ENCODE measurements at places on chromosomes 1 and 21. TPM values are rescaled to one million over a fixed set of nuclear protein-coding genes. Genes with fewer than 3 reads are reported as not detected.

DNA sequence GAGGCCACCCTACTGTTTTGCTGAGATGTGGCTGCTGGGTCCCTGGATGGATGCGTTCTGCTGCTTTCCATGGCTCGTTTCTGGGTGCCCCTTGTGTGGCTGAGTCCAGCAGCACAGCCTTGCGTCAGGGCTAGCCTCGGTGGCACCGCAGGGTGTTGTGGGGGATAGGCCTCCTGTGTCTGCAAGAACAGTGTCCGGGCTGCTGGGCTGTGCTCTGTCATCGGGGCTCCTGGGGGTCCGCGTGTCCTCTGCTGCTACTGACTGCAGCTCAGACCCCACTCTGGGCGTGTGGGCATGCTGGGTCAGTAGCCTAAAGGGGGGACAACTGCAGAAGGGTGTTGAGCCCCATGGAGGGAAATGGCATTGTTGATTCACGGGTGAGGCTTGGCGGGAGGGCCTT is 4.9 kb downstream of the RRP1 start:
- no peak for DNase-seq

GRCh38 chr1:12591267-12591938 is 26.6 kb downstream of the DHRS3 start:
- DNase-seq: no peak

- DNase-seq: peak; percentile 84
These were observed 12.2 kb downstream of the ADAMTSL4 start for GRCh38 chr1:150561254-150561973.

GRCh38 chr1:147389532-147390184 is 147.2 kb downstream of the CHD1L start:
- no peak for DNase-seq

- no peak for DNase-seq
These were observed 231.1 kb downstream of the SIPA1L2 start for GRCh38 chr1:232398823-232399222.

DNA sequence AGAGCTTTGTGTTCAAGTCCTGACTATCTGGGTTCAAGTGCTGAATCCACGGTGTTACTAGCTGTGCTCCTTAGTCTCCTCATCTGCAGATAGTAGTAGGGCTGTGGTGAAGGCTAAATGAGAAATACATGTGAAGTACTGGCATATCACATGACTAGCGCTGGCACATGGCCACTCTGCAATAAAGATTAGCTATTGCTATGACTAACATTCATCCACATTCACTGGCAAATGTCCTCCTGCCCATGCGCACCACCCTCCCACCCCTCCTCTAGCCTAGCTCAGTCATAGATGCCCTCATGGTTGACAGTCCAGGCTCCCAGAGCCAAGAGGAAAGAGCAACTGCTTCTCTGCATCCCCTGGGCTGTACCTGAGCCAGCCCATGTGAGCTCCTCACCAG is 8.5 kb upstream of the COL8A2 start:
- peak; percentile 12 for DNase-seq

GRCh38 chr1:79945391-79945790 is 938.9 kb upstream of the ADGRL4 start:
- DNase-seq: no peak

GRCh38 chr1:1470626-1471388 is 758 bp upstream of the ATAD3B start:
- no peak for DNase-seq

GRCh38 chr1:53024117-53024516 is 37.9 kb upstream of the PODN start:
- no peak for DNase-seq

DNA sequence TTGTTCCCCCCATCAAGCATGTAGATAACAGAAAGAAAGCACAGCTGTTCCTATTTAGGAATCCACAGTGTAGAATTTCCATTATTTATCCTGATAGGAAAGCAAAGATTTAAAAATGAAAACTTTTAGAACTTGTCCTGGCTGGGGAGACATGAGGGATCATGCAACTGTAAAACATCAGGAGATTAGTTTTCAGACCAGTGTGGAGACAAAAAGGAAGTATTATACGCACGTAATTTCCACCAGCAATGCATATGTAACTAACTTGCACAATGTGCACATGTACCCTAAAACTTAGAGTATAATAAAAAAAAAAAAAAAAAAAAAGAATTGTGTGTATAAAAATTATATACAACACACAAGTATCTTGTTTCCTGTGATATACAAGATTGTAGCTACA is 172.4 kb downstream of the NEGR1 start:
- no peak for DNase-seq

DNA sequence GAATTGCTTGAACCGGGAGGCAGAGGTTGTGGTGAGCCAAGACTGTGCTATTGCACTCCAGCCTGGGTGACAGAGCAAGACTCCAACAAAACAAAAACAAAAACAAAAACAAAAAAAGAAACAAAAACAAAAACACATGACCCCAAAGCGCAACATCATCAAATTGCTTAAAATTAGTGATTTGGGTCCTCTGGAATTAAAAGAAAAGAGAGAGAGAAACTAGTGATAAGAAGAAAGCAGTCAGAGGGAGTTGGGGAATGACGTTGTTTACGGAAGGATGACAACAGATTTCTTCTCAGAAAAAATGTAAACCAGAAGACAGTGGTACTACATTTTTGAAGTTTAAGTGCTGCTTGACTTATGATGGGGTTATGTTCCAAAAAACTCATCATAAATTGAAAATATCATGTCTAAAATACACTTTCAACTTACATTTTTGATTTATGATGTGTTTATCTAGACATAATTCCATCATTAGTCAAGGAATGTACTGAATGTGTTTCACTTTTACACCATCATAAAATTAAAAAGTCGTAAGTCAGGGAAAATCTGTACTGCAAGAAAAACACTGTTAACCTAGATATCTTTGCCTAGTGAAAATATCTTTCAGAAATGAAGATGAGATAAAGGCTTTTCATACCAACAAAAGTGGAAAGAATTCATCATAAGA is 88.0 kb downstream of the MT1HL1 start:
- DNase-seq: no peak

GRCh38 chr1:239951511-239952140 is 140.1 kb upstream of the FMN2 start:
- no peak for DNase-seq

GRCh38 chr1:204358605-204359004 is 1.1 kb downstream of the PLEKHA6 start:
- DNase-seq: no peak

DNA sequence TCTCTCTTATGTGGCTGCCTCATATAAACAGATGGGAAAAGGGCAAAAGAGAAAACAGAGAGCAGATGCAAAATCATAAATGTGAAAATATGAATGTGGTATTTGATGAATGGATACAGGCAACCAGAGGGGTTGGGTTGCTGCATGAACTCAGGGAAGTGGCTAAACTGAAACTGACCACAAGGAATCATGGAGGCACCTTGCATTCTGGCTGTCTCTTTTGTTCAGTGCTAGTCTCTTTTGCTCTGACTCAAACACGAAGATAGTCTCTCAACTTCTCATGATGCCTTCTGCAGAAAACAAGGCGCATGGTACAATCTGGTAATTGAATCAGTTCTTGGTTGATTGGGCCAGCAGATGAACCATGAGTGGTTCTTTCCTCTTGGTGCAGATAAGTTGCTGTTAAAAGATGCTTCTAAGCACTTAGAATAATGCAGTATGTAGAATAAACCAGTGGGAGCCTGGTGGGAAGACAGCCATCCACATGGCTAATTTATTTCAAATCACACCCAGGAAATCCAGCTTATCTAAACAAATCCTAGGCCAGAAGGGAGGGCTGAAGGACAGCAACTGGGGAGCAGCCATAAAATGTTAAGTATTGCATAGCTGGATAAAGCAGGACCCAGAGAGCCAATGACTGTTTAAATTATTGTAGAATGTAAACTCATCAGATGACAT is 64.2 kb downstream of the HLX start:
- DNase-seq: no peak

- no peak for DNase-seq
These were observed 2.8 kb downstream of the ARHGEF2 start for GRCh38 chr1:155975375-155976061.

- DNase-seq: no peak
These were observed 4.7 kb downstream of the DNALI1 start for GRCh38 chr1:37561133-37562132.

- no peak for DNase-seq
These were observed 6.8 kb downstream of the CDC14A start for GRCh38 chr1:100359139-100359538.

- DNase-seq: no peak
These were observed 16.5 kb downstream of the MIA3 start for GRCh38 chr1:222634180-222635013.

DNA sequence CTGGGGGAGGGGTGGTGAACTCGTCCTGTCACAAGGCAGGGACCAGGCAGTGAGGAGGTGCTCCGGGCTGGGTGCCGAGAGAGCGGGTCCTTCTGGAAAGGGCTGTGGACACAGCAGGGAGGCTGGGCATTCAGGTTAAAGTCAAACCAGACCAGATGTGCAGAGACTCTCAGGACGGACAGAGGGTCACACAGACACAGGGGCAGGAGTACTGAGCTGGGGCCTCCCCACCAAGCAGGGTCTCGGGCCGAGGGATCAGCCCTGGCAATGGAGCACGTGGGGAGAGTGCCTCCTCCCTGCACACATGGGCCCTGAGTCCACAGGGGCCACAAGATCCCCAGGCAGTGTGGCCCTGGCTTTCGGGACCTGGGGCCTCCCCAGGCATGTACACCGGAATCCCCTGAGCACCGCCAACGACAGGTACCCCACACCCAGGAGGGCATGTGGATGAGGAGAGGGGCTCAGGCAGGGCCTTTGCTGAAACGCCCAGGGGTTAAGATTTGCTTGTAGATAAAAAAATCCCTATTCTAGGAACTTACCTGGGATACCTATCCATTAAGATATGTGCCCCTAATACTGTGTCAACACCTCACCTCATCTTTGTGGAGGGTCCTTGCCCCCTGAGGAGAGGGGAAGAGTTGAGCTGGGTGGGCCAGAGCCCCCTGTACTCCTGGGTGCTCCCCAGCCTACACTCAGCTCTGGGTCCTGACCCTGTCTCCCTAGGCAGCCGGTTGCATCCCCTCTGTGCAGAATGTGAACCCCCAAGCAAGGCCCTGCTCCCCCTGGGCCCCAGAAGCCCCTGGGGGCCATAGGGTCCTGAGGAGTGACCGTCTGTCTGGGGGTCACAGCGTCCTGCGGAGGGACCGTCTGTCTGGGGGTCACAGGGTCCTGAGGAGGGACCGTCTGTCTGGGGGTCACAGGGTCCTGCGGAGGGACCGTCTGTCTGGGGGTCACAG is 46.9 kb upstream of the ADARB1 start:
- no peak for DNase-seq

DNA sequence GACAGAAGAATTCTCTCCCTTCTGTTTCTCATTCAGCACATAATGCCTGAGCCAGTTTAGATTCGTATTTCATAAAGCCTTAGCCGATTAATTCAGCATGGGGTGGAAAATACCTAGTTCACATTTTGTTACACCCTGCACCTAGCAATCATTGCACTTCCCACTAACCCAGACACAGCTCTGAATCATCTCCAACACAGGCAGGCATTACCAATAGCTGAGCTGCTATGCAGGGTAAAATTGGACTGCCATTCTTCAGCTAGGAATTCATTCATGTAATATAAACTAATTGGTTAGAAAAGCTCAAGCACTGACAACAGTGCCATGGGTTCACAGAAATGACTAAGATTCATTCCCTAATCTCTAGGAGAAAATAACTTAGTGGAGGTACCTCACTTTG is 26.9 kb upstream of the NKAIN1 start:
- no peak for DNase-seq

DNA sequence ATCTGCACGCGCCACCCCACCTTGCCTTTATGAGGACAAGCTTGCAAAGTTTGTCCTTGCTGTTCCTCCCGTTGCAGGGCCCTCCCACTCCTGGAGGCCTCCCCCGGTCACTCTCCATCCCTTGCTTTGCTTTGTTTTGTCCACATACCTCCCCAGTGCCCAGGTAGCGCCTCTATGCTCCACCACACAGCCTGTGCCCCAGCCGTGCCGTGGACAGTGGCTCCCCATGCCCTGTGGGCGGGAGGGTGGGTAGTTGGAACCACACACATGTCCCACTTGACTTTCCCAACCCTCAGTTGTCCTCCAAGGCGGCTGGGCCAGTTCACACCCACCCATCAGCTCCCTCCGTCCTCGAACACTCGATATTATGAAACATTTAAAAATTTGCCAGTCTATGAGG is 24.6 kb downstream of the SLX9 start:
- DNase-seq: no peak

GRCh38 chr1:36984026-36984425 is 50.3 kb downstream of the GRIK3 start:
- no peak for DNase-seq

GRCh38 chr1:192936313-192937018 is 122.7 kb downstream of the UCHL5 start:
- DNase-seq: no peak

GRCh38 chr1:168091720-168092550 is 44.8 kb downstream of the GPR161 start:
- DNase-seq: no peak

DNA sequence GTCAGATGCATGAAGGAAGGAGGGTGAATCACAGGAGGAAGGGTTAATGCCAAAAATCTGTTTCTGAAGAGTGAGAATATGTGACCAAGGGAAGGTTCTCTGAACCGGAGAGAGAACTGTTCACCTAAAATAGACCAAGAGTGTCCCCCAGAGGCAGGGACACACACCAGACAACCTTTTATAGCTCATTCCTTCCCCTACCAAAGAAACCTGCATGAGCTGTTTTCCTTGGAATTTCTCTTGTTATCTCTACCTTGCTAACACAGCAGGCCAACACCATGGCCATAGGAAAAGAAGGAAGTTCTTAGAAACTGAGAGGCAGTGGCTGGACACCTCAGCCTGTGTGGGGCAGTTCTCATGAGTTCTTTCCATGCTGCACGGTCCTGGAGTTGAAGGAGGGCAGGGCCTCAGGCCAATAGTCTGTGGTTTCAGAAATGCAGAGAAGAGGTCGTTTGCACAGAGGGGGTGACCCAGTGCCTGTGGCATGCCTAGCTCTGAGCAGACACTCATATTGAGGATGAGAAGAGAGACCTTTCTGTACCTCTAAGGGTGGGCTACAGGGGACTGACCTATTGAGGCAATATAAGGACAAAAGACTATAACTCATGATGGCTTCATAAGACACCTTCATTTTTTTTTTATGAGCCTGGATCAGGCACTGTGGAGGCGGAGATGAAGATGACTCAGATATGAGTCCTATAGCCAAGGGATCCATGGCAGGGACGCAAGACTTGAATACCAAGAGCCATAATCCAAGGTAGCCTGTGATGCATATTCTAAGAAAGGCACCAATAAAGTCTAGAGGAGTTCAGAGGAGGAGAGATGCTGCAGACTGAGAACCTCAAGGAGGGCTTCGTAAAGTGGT is 39.4 kb downstream of the IGFN1 start:
- no peak for DNase-seq

Gene LCE1D
- total RNA-seq: not detected

Gene RIPPLY3
- total RNA-seq: not detected

Gene TFF1
- not detected for total RNA-seq

Gene TNFSF4
- 1.6 TPM for total RNA-seq

Gene CELA3B
- total RNA-seq: not detected

Gene CD1E
- total RNA-seq: not detected

Gene OPRD1
- total RNA-seq: 0.31 TPM

Data from occipital lobe (tissue), 3 donors.